ENCODE measurements at places on chromosomes 12 and 14.

GRCh38 chr12:33476058-33476457, 36.4 kb upstream of the SYT10 start:
- no peak for DNase-seq

- DNase-seq, result no peak
Observed at GRCh38 chr12:3437986-3438385, 53.0 kb upstream of the PRMT8 start.

DNA sequence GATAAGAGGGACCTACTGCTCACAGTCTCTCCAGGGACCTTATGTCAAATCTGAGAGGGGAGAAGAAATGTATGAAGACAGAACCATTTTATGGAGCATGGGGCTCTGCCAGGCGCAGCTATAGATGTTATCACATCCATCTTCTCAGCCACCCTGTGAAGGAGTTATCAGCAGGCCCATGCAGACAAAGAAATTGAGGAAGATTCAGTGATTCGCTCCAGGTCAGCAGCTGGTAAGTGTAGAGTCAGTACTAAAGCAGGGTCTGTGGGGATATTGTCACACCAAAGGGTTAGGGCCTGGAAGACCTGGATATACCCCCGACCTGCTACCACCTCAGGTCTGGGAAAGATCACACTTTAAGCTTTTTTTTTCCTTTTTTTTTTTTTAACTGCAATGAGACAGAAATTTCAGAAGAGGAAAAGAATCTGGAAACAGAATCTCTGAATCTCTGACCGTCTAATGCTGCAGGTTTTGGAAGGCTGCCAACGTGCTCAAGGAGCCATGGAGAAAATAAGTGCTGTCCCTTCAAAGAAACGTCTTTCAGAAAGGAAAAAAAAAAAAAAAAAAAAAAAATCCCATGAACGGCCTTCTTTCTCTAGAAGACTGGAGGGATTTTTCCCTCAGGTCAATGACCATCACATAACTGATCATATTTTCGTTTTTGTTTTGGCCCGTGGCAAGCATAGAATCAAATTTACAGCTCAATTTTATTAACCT, 73.3 kb upstream of the PLEKHG7 start:
- no peak for DNase-seq

- DNase-seq, result no peak
Observed at GRCh38 chr12:132653567-132654290, 33.4 kb downstream of the POLE start.

DNA sequence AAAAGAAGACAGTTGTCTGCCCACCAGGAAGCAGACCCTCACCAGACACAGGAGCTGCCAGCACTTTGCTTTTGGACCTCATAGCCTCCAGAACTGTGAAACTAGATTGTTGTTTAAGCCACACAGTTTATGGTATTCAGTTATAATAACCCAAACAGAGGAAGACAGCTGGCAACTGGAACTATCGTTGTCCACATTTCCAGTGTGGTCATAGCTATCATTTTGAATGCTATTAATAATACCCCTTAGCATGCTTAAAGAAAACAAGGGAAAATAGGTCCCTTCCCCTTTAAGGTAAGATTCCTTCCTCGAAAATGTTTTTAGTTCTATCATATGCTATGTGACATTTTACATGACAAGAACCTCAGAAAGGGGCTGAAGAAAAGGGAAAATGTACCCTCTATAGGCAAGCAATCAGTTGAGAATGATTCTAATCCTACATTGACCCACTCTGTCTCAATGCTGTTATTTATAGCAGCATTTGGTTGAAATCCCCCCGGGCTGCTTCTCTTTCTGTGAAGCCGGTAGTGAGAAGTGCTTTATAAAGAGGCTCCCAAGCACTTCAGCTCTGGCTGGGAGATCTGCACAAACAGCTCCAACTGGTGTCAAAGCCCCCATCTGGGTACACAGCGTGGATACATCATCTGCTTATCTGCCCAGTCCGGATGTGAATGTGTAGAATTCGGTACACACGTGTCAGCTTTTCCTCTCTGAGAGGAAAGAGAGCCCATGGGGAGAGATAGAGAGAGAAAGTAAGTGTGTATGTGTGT, 221.2 kb upstream of the FLRT2 start:
- no peak for DNase-seq
